ENCODE measurements at places on chromosomes 7 and 10.

DNA sequence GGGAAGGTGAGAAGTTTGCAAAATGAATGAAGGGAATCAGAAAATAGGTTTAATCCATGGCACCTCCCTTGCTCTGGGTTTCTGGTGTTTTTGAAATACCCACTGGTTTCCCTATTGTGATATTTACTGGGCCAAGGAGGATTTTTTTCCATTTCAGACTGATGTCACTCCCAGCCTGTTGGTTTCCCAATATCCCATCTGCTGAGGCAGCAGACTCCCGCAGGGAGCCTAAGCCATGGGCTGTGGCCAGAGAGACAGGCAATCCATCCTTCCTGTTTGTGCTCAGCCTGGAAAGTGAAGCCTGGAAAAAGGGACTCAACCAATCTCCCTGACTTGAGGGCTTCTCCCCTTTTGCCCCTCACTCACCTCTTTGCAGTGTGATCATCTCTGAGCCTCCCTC is 22.8 kb downstream of the FAM107B start:
- DNase-seq = no peak

DNA sequence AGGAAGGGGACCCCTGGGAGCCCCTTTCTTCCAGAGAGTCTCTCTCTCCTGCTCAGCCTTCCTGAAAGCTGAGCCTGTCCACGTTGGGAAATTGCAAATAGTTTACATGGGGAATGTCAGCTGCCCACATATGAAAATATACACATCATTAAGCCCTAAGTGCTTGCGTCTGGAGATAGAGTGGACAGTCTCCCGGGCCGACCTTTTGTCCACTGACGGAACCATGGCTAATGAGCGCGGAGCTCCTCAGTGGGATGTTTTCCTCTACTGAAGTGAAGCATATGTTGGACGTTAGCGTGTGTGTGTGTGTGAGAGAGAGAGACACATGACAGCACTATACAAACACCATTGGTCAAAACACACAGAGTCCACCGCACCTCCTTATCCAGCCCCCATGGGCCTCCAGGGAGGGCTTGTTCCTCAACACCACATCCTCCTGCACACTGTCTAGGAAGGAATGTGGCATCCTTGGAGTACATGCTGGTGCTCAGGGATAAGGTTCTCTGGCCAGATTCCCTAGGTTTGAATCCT is 128.4 kb downstream of the RGS10 start:
- DNase-seq = no peak

- no peak for DNase-seq
Observed at GRCh38 chr7:117645481-117646165, 165.8 kb downstream of the CFTR start.

DNA sequence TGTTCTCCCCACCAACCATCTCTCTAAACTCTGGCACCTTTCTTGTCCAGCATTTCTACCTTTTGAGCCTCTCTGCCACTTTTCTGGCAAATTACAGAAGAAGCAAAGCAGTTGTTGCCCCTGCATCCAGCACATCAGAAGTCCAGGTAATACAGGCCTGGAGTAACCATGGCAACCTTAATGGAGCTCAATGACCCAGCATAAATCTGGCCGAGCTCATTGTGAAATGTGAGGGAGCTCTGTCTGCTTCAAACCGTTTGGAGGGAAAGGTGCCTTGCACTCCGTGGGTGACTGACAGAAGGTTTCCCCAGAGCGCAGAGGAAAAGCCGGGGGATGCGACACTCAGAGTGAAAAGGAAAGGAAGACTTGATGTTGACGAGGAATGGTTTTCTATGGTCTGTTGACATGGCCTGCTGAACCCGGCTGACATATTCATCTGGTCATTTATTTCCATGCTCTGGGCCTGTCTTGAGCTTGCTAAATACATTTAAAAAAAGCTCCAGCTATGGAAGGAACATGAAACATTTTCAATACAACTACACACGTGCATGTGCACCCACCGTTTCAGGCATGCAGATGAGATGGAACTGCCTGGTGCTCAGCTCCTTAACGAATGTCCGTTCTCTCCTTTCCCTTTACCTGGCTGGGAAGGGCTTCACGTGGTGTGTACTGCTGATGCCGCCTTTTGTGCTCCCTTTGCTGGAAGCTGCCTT is 74.9 kb downstream of the ADRA2A start:
- no peak for DNase-seq

DNA sequence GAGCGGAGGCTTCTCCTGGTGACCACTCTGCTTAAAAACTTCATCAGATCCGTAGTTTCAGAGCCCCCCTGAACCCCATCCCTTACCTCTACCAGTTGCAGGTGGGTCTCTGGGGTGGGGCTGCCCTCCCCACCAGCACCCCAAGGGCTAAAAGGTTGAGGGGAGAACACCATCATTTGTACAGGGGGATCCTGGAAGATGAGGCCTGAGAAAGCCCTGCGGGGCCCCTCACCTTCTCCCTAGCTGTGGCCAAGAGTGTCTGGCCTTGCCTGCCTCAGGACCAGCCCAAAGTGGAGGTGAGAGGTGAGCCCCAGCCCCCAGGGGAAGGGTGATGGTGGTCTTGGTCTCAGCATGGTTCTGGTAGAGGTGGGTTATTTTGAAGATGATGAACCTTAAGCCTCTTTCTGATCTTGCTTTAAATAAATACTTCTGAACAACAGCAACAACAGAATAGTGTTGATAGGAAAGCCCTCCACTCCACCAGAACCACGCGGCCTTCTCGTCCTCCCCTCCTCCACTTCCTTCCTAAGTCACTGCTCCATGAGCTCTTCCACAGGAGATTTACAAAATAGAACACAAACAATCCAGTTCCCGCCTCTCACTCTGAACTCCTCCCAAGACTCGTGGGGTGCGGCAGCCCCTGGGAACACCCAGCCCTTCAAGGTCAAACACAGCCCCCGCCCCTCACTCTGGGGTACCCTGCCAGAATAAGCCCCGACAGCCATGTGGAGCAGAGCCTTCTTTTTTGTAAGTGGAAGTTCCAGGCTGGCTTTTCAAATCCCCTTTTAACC is 169.1 kb downstream of the EGFR start:
- no peak for DNase-seq

- DNase-seq = peak; percentile 73
Observed at GRCh38 chr10:45373576-45374349, at the start of gene ALOX5. ALOX5 (plus strand) TSS chr10:45374216; CDS start chr10:45374280, 64 bp downstream.
